ENCODE measurements at places on chromosomes 12 and 14.

GRCh38 chr12:6975297-6976032 lies 4.8 kb downstream of the EMG1 start:
- no peak for DNase-seq

DNA sequence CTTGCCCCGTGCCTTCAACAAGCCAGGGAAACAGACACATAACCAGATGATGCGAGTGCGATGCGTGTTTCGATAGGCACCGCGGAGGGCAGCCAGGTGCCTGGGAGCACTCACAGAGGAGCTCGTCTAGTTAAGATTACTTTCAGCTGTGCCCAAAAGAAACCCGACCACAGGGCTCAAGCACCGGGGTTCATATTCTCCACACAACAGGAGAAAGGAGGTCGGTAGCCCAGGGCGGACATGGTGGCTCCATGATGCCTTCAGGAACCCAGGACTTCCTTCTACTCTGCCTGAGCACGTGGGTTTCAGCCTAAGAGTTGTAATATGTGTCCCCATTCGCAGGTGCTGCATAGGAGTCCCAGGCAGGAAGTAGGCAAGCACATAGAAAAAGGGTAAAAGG lies 53.7 kb upstream of the DDX11 start:
- DNase-seq: no peak

DNA sequence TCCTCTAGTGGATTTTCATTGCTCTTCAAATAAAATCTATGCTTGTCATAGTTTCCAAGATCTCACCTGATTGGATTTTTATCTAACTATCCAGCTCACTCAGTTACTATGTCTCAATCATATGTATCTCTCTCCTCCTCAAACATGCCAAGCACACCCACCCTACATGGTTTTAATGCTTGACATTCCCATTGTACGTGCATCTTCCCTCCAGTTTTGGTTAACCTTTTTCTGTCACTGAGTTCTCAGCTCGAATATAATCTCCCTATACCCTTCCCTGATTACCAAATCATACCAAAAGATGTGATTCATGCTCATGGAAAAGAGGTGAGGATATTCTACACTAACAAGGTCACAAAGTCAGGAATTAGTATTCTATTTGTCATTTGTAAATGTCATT lies 12.0 kb upstream of the PTPRQ start:
- DNase-seq: no peak

GRCh38 chr12:66664076-66664475 lies 14.8 kb downstream of the GRIP1 start:
- DNase-seq: no peak

GRCh38 chr14:99529899-99530298 lies 48.7 kb downstream of the CCNK start:
- DNase-seq: no peak

- no peak for DNase-seq
Measured at GRCh38 chr12:66739940-66740651, 61.2 kb upstream of the GRIP1 start.

DNA sequence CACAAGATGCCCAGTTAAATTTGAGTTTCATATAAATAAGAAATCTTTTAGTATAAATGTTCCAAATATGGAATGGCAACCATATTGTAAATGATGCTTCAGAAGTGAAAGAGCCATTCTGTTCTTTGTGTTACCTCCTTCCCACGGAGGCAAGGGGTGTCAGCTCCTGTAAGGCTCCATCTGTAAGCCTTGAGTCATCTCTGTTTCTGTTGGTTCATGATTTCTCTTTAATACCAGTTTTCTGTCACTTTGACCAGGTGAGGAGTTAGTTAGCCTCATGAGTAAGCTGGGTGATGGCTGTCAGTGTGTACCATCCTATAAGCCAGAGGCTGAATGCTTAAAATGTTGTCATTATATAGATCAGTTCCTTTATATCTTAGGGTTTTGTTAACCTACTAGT lies 61.9 kb downstream of the TMEM30B start:
- DNase-seq: no peak

- DNase-seq: no peak
Measured at GRCh38 chr14:105150026-105150367, 18.6 kb downstream of the JAG2 start.

- no peak for DNase-seq
Measured at GRCh38 chr14:96852823-96853422, 55.7 kb downstream of the VRK1 start.

DNA sequence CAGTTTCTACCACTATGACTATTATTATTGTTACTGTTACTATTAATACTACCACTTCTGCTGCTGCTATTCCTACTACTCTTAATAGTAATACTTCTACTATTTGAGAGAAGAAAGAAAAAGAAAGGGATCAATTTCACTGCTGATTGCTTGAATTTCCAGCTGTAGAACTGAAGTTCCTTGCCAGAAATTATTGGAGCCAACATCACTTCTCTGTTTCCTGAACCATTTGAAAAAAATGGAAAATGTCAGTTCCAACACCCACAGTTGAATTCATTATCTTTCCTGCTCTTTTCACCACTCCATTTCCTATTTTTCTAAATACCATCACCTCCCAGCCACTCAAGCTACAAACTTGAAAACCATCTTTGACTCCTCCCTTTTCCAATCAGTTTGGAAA lies 54.1 kb upstream of the PIK3C2G start:
- no peak for DNase-seq

DNA sequence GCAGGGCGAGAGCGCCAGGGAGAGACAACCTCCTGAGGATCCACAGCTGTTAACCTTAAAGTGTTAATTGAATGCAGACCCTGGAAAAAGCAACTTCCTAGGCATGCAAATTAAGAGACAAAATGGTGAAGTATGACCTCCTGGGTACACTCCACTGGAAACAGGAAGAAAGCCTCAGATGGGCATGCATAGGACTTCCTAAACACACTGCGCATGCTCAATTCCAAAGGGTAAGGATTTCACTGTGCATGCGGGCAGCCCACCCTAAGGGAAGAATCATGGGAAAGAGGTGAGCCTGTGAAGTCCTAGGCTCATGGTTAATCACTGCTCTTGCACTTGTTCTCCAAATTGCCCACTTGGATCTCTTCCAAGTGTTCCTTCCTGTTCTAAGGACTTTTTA lies 80.5 kb upstream of the CAPRIN2 start:
- DNase-seq: no peak

DNA sequence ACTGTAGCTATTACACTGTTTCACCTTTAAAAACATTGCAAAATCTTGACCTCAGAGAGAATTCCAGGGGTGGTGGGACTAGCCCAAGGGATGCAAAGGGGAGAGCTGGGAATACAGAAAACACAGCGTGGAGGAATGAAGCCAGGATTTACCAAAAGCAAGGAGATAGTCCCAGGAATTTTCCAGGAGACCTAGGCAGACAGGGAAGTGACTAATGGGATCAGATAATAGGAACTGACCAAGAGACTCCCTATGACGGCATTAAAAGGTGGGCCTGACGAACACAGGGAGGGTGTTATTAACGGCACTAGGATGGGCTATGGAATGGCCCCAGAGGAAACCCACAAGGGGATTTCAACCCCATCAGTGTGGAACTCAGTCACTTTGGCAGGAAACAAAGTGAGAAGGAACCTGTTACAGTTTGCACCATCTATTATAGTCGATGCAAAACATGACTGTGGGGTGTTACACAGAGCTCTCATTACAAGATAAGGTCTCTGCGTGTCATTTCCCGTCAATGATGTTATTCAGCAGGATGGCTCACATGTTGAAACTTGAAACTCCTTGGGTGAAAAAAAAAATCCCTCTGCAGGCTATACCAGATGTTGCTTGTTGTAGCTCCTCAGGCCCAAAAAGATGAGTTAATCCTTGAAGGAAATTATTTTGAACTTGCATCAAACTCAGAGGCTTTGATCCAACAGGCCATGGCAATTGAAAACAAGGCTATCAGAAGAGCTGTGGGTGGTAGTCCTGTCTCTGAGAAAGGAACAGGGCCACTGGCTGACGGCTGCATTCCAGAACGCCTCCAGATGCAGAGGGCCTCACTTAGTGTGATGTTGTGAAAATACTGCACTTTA lies 58.7 kb downstream of the DRAM1 start:
- DNase-seq: no peak

GRCh38 chr14:26400373-26400772 lies 197.5 kb downstream of the NOVA1 start:
- no peak for DNase-seq

DNA sequence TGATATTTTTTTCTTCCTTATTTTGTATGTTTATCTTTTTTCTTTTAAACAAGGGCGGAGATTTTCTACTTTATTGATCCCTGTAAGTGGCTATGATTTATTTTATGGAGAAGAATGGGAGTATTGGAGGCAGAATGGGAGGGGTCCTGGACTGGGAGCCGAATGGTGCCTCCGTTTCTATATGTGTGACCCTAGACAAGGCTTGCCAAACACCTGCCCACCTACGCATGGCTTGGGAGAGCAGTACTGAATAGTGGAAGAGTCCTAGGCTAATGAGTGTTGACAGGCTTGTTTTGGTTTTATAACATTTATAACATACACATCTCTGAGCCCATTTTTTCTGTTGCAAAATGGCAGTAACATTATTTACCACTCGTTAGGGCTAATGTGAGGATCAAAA lies 29.0 kb downstream of the STK38L start:
- DNase-seq: no peak
